NCI-H187 (cell line): ENCODE measurements at places on chromosomes 7 and 10.
A peak's percentile ranks its signal among the peaks of the same experiment; 100 is the strongest.

- DNase-seq, result no peak
Observed at GRCh38 chr7:44103923-44104859, at the start of gene AEBP1. Gene AEBP1, plus strand, starts transcription at chr7:44104345. Its CDS starts 321 bp downstream, at chr7:44104666.

DNA sequence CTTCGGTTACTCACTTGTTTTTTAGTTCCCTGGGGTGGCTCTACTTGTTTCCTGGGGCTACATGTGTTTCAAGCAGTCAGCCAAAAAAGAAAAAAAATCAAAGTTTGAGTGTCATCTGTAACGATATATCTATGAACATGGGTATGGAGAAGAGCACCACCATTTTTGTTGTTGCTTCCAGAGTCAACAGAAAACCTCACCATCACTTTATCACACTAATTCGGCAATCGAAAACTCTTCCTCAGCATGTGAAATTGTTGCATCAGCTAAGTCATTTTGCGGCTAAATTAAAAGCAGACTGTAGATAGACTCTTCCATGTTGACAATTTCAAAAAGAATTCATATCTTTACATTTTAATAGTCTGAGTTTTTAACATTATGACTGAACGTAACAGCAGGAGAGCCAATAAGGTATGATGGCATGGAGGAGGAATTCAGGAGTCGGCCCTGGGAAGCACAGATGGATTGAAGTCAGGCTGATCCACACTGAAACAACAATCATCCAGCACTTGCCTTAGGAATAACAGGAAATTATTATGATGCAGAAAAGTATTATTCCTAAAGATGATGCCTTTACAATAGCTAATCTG is 455.7 kb upstream of the KLF6 start:
- DNase-seq, result no peak

- DNase-seq, result no peak
Observed at GRCh38 chr10:93417266-93417665, 64.9 kb downstream of the MYOF start.

DNA sequence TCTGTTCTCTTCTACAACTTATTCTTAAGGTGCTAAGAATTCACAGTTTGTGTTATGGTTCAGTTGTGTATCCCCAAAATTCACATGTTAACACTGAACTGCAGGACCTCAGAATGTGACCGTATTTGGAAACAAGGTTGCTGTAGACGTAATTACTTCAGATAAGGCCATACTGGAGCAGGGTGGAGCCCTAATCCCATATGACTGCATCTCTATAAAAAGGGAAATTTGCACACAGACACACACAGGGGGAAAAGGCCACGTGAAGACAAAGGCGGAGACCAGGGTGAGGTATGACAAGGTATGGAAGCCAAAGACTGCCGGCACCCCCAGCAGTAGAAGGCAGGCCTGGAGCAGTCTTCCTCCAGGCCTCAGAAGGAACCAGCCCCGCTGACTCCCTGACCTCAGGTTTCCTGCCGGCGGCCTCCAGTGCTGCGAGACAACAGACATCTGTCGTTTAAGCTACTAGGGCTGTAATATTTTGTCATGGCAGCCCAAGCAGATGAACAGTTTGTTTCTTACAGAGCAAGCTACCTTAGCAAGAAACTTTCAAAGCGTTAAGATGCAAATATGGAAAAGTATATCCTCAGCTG is 98.7 kb downstream of the PROSER2 start:
- no peak for DNase-seq

- no peak for DNase-seq
Observed at GRCh38 chr7:71198887-71199286, 66.9 kb downstream of the GALNT17 start.

GRCh38 chr7:25802473-25802872 is 349.5 kb upstream of the NFE2L3 start:
- no peak for DNase-seq

DNA sequence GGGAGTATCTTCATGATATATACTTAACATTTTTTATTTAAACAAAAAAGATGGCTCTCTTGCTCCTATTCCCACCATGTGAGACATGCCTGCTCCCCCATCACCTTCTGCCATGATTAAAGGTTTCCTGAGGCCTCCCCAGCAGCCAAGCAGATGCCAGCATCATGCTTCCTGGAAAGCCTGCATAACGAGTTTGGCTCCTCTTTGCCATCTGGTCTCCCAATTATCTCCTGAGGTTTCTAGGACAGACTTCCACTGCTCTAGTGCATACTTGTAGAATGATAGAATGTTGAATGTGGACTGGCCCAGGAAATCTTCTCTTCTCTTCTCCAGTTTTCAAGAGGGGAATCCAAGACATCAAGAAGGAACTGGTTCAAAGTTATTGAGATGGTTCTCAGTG is 45.9 kb upstream of the ELAPOR2 start:
- DNase-seq, result no peak

GRCh38 chr7:75878769-75879611 is at the start of gene RHBDD2:
Gene RHBDD2, plus strand, starts transcription at chr7:75879034. Its CDS starts 49 bp downstream, at chr7:75879083.
- peak; percentile 96 for DNase-seq

DNA sequence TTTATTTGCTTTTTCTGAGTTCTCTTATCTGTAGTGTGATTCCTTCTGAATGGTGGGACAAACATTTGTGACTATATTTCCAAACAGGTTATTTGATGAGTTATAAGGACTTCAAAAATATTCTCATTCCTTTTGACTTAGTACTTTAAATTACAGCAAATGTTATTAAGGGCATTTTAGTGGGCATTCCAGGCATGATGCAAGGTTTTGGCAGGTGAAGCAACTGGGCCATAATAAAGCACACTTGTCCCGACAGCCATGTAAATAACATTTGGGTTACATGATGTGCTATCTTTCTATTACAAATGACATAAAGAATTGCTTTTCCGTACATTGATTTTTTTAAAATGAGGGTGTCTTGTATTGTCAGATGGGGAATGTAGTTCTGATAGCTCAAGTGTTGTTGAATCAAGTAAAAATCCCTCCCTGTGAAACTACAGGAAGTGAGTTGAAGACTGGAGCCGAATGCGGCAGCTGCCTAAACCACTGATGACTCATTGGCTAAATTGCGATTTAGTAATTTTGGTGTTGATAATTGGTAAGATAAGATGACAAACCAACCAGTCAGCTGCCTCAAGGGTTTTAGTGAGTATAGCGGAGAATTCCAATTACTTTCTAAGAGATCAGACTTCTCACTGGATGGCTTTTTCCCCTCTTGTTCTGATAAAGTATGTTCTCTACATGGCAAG is 231.3 kb upstream of the NPY start:
- no peak for DNase-seq

GRCh38 chr7:34900891-34901513 is 136.3 kb downstream of the DPY19L1 start:
- no peak for DNase-seq

DNA sequence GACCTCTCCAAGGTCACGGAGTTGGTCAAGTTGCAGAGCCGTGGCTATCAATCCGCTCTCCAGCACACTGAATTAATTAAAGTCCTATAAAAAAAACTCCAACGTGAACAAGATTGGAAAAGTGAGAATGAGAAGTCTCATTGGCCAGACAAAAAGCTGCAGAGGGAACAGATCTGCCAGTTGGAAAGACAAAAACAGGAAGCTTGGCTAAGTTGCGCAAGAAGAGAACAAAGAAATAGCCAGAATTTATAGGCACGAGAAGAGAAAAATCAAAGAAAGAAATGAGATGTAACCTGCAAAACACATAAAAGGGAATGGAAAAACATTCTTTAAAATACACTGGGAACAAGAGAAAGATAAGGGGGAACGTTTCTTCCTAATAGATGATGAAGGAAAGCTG is 45.7 kb upstream of the CRTAC1 start:
- no peak for DNase-seq

GRCh38 chr10:30751678-30752331 is 122.3 kb upstream of the LYZL2 start:
- DNase-seq, result no peak

DNA sequence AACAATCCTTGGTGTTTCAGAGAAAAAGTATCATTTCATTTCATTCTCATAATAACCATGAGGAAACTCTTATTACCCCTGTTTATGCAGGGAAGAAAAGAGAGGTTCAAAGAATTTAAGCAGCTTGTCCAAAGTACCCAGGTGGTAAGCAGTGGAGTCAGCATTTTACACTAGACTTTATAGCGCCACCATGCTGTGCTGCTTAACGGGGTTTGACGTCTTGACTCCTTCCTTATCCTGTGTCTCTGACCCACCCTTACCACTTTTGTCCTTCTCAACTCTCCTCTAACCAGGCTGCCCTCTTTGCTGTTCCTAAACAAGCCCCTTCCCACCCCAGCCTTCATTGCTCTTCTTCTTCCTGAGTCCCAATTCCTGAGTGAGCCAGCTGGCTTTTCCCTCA is 117.0 kb upstream of the AHR start:
- no peak for DNase-seq

- DNase-seq, result no peak
Observed at GRCh38 chr7:140732416-140732815, 35.9 kb downstream of the NDUFB2 start.

DNA sequence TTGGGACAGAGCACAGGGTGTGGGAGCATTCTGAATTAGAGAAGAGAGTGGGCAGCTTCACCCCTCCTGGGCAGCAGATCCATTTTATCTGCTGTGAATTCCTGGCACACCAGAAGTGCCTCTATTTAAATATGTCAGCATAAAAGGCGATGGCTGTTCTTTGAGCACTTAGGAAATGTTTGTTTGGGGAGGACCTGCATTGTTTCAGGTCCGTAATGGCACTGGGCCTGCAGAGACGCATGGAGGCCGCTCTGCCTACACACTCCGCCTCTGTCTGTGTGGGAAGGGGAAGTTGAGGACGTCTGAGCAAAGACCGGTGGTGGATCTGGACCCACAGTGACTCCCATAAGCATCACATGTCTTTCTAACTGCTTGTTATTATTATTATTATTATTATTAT is 253.2 kb downstream of the CAMK1D start:
- no peak for DNase-seq

GRCh38 chr7:133481676-133482075 is 228.8 kb downstream of the EXOC4 start:
- no peak for DNase-seq

- no peak for DNase-seq
Observed at GRCh38 chr10:3393958-3394357, 221.4 kb upstream of the PITRM1 start.

GRCh38 chr7:100802951-100803350 is 24.4 kb downstream of the EPHB4 start:
- no peak for DNase-seq

- DNase-seq, result no peak
Observed at GRCh38 chr10:112887968-112888367, 62.1 kb upstream of the TCF7L2 start.

DNA sequence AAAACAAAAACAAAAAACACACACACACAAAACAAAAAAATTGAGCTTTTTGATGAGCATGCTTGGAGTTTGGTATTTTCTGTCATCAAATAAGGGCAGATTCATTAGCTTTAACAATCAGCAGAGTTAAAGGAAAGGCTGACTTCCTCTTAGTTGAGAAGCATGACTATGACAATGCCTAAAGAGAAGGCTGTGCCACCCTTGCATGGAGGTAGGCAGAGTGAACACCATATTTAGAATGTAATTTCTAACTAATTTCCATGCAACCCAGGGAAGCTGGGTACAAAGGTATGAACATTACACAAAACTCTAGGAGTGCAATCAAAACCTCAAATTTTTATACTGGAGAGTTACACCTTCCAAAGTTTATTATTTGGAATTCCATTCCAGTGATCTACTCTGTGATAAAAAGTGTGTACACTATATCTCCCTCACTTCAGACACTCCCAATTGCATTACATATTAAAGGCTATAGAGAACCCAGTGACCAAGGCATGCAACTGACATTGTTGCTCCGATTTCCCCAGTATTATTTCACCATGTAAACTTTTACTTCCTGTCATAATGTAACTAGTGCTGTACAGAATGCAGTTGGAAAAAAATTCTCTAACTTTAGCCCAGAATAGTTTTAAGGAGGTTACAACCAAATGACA is 9.4 kb upstream of the CYCS start:
- no peak for DNase-seq

- DNase-seq, result no peak
Observed at GRCh38 chr7:135971366-135971725, 5.8 kb downstream of the MTPN start.

GRCh38 chr7:111840528-111840927 is 278.2 kb upstream of the IMMP2L start:
- no peak for DNase-seq

GRCh38 chr10:124594240-124594639 is 132.6 kb downstream of the LHPP start:
- DNase-seq, result no peak
